Stimulated activated CD4-positive, alpha-beta T cell treated with anti-CD3 and anti-CD28 coated beads, TNF-alpha, amount 100 ng/mL, for 24 hours (primary cell): ENCODE measurements at places on chromosomes 12 and 14.

DNA sequence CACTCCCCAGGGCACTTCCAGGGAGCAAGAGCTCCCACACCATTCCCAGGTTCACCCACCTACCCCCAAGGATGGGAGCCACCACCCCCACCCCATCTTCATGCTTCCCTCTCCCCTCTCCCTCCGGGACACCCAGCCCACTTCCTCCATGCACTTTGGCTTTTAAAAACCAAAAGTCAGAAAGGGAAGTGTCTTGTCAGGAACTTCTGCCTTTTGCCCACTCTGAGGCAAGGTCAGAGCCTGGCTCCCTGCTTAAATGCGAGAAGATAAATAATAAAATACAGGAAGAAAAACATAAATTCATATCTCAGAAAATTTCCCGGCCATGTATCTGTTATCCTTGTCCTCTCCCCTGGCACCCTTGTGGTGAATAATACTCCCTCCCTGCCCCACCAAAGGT is 81.6 kb downstream of the PTGER2 start:
- DNase-seq, result no peak

GRCh38 chr12:93825931-93826555 is 148.9 kb downstream of the CRADD start:
- DNase-seq, result no peak

DNA sequence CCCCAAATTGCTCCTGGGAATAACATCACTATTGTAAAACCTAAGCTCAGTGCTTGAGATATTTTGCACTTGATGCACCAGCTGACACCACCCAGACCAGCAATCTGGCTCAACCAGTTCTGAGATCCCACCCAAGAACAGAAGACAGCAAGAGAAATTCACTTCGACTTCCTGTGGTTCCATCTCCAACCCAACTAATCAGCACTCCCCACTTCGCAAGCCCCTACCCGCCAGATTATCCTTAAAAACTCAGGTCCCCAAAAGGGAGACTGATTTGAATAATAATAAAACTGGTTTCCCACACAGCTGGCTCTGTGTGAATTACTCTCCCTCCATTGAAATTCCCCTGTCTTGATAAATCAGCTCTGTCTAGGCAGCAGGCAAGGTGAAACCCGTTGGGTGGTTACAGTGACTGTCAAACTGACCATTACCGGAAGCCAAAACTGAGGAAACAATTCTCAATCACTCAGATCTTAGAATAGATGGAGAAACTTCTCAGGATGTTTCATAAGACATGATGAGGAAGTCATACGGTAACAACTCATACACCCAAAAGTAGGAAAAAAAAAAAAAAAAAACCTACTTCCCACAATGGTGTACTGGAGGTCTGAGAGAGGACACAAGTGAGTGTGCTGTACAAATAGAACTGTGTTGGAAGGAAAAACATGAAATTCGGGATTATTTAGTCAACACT is 92.4 kb downstream of the TMTC1 start:
- DNase-seq, result no peak

- DNase-seq, result no peak
These were observed 29.9 kb downstream of the CDC42BPB start for GRCh38 chr14:103027451-103027850.

DNA sequence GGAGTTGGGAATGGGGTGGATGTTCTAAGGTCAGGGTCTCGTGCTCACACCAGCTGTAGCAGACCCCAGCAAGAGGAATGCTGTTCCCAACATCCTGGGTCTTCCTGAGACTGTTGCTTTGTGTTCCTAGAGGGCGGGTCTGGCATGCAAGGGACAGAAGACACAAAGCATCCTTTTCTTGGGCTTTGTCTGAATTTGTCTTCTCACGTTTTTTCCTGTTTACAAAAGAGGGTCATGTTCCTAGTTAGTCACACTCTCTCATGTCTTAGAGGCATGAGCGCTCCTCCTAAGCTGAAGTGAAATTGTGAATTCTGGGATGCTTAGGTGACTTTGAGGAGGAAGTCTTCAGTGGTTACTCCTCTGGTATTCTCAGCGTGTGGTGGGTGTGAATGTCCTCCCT is 9.6 kb upstream of the TAMALIN start:
- no peak for DNase-seq

- DNase-seq, result no peak
These were observed 1.5 kb downstream of the OR4E1 start for GRCh38 chr14:21672116-21672515.

DNA sequence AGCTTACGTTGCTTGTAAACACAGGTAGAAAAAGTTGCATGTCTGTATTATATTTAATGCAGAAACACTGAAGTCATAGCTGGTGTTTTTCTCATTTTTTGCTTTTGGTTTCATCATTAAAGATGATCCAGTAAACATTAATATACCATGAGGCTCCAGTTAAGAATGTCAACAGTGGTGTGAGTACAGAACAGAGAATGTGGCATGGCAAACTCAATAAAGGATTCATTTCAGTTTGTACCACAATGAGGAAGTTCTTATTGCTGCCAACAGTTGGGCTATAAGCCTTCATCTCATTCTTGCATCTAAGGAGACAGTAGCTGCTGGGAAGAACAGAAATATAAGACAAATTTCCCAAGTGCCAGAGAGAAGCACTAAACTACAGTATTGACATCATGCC is 72.1 kb upstream of the ST8SIA1 start:
- no peak for DNase-seq

GRCh38 chr12:74539261-74539660 is 1.6 kb downstream of the ATXN7L3B start:
- no peak for DNase-seq

- DNase-seq, result no peak
These were observed 21.4 kb downstream of the BCL2L14 start for GRCh38 chr12:12091977-12092663.

DNA sequence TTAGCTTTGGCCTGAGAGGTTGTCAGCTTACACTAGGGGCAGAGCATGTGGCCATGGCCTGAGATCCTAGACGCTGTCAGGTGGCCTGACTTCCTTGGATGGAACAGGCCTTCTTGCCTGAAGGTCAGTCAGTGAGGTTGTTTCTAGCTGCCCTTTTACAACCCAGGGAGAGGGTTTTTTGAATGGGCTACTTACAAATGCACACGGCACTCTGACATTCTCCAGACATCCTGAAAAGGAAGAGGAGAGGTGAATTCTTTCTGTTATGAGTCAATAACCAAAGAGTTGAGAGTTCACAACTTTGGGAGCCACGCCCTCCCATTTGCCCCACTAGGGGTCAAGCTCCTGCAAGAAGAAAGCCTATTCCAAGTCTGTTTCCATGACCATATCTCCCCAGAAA is 7.8 kb downstream of the KRT76 start:
- DNase-seq, result no peak

GRCh38 chr14:68772761-68773381 is 20.0 kb downstream of the ZFP36L1 start:
- DNase-seq, result no peak

- no peak for DNase-seq
These were observed 484.8 kb downstream of the EGLN3 start for GRCh38 chr14:33465846-33466700.

DNA sequence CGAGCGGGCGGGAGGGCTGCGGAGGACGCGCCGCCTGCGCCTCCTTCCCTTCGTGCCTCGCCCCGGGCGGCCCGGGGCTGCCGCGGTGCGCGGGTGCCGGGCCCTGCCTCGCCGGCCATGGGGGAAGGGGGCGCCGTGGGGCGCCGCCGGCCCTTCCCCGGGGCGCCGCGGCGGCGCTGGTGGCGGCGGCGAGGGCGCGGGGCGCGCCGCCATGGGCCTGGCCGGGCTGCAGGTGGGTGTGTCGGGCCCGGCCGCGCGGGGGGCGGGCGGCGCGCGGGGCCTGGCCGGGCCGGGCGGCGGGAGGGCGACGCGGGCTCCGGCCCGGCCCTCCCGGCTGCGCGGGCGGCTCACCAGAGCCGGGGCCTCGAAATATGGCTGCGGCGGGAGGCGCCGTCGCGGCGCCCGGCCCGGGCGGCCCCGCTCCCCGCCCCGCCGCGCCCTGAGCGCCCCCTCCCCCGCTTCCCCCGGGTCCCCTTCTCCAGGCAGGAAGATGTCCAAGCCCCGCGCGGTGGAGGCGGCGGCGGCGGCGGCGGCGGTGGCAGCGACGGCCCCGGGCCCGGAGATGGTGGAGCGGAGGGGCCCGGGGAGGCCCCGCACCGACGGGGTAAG is 5.1 kb downstream of the KMT5A start:
- DNase-seq, result peak; percentile 11

- DNase-seq, result no peak
These were observed 1.6 kb upstream of the PACS2 start for GRCh38 chr14:105312973-105313372.

DNA sequence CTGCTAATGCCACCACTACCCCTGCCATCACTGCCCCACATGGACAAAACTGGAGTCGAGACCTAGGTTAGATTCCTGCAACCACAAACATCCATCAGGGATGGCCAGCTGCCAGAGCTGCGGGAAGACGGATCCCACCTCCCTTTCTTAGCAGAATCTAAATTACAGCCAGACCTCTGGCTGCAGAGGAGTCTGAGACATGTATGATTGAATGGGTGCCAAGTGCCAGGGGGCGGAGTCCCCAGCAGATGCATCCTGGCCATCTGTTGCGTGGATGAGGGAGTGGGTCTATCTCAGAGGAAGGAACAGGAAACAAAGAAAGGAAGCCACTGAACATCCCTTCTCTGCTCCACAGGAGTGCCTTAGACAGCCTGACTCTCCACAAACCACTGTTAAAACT is 7.1 kb upstream of the OAS2 start:
- DNase-seq, result no peak

- no peak for DNase-seq
These were observed 13.8 kb upstream of the ADCK1 start for GRCh38 chr14:77786148-77786547.

DNA sequence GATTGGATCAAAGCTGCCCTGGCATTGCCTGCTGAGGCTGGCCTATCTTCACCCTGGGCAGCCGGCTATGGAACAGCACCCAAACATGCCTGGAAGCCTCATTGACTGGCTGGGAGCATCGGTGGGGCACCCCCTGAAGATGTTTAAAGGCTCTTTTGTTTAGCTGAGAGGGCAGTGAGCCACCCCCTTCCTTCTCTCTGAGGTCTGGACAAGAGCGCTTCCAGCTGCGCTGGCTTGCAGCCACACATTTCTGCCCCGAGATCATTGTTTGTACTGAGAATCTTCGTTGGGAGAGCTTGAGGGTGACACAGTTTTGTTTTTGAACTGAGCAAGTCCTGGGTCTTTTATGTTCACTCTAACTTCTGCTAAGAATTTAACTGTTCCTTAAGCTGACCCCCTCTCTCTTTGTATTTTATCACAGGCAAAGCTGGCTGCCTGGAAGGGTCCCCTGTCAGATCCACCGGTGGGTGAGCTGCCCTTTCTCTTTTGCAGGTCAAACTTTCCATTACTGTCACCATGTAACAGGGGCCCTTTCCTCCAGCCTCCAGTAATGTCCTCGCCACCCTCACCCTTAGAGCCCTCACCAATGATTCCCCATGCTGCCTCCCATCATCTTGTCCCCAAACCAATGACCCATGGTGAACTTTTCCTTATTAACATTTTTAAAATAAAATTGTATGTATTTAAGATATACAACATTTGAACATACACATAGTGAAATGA is 212.2 kb downstream of the KIF26A start:
- DNase-seq, result no peak

- no peak for DNase-seq
These were observed 97.6 kb downstream of the TGFB3 start for GRCh38 chr14:75884198-75884611.

DNA sequence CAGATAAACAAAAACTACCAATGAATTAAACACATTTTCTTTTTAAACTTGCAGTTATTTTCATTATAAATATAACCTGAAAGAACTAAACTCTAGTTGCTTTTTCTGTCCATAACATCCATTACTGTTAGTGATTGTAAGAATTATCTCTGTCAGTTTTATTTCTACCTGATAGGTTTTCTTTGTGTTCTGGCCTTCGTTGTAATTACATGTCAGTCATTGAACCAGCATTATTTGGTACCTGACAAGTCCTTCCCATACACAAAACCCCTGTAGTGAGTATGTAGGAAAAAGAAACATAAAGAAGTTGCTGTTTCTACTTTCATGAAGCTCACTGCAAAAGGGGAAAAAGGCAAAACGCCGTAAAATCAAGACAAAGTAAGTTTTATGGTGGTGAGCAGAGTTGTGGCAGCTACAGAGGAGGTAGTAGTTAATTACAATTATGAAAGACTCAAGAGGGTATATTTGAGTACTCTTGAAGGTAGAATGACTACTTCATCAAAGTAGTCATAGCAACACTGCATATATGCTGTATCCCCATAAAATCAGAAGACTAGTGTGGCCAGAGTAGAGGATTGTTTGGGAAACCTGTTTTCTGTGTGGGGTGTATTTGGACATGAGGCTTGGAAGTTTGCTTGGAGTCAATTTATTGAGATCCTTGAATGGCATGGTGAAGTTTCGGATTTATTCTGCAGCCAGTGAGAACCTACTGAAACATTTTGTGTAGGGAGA is 102.8 kb downstream of the SLC5A8 start:
- no peak for DNase-seq

DNA sequence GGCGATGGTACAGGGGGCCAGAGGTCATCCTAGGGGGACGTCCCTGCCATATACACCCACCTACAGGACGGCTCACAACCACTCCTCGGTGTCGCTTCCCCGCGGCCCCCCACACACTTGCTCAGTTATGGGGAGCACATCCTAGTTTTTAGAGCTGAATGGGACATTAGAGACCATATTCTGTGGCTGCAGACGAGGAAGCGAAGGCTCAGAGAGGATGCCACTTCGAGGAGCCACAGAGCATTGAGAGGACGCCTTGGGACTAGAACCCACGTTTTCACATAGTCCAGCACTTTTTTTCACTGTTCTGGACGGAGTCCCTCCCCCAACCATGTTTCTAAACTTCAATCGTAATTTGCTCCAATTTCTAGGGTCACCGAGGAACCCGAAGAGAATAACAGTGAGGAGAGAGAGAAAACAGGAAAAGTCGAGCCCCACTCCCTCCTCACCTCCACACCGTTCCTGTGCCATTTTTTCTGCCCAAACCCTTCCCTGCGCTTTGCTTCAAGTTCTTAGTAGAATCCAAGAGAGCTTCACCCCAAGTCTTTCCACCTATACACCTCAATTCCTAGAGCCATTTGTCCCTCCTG is 641 bp upstream of the ASCL1 start:
- no peak for DNase-seq

DNA sequence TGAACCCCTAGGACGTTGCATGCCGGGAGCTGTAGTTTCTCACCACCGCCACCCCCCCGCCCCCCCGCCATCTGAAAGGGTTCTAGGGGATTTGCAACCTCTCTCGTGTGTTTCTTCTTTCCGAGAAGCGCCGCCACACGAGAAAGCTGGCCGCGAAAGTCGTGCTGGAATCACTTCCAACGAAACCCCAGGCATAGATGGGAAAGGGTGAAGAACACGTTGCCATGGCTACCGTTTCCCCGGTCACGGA is 501 bp upstream of the HSP90B1 start:
- no peak for DNase-seq
